ENCODE measurements at places on chromosomes 16 and 17. TPM values are rescaled to one million over a fixed set of nuclear protein-coding genes. Genes with fewer than 3 reads are reported as not detected.

The CDH13 gene
- 55.2 TPM for total RNA-seq

The GLTPD2 gene
- not detected for total RNA-seq

The SLC16A5 gene
- total RNA-seq, result 26.0 TPM

The FOXL1 gene
- 4.9 TPM for total RNA-seq

The UTS2R gene
- total RNA-seq, result not detected

The TP53TG3F gene
- not detected for total RNA-seq

The ORC6 gene
- 23.2 TPM for total RNA-seq

The KCNJ2 gene
- total RNA-seq, result 0.19 TPM

The USP22 gene
- 146 TPM for total RNA-seq

The KAT8 gene
- 42.0 TPM for total RNA-seq

The SAMD14 gene
- total RNA-seq, result not detected

The TMEM235 gene
- not detected for total RNA-seq

The FN3K gene
- total RNA-seq, result 4.0 TPM

The SLC52A1 gene
- total RNA-seq, result not detected

The KRT40 gene
- not detected for total RNA-seq

The KRTAP4-1 gene
- not detected for total RNA-seq

The CHP2 gene
- not detected for total RNA-seq

The NUPR1 gene
- total RNA-seq, result 345 TPM

The GABARAP gene
- total RNA-seq, result 226 TPM

The ABCA10 gene
- total RNA-seq, result 24.7 TPM

The HS3ST3A1 gene
- total RNA-seq, result 10.4 TPM

The LRRC75A gene
- total RNA-seq, result 0.29 TPM

The SRSF2 gene
- total RNA-seq, result 161 TPM

The NPIPA3 gene
- total RNA-seq, result 3.3 TPM

The ZNF423 gene
- total RNA-seq, result not detected

The LYRM1 gene
- total RNA-seq, result 67.3 TPM

The C16orf74 gene
- total RNA-seq, result 62.6 TPM

The HSD11B2 gene
- total RNA-seq, result 0.86 TPM

Data from MCF 10A (cell line).